Tracheal epithelial cell (primary cell): ENCODE measurements at places on chromosomes 7 and 10. TPM values are rescaled to one million over a fixed set of nuclear protein-coding genes. Genes with fewer than 3 reads are reported as not detected.

The TPST1 gene
- 22.2 and 25.8 TPM in 2 replicates for total RNA-seq

The HDAC9 gene
- total RNA-seq = 8.1 and 52.8 TPM in 2 replicates

The UCN3 gene
- not detected in 2 replicates for total RNA-seq

The FOXI2 gene
- not detected in 2 replicates for total RNA-seq

The HABP2 gene
- total RNA-seq = 0.24 TPM in 1 of 2 replicates, not detected in the other
